ENCODE measurements at places on chromosomes 5 and 9.

DNA sequence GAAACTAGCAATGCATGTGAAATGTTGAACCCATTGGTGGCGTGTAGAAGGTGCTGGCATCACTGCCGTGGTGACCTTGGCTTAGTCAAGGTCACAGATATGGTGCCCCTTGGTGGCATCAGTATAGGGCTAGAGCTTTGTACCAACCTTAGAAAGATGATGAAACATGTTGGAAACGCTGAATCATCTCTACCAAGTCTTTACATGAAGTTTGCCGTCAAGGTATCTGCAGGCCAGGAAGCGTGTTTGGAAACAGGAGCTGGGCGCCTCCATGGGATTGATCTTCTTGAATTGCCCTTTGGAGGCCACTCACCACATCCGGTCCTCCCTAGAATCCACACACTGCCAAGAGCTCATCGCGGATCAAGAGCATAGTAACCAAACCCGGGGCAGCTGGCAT lies 16.9 kb upstream of the BOD1 start:
- no peak for DNase-seq

- DNase-seq = no peak
These were observed 58.8 kb downstream of the MAN2A1 start for GRCh38 chr5:109748546-109748945.

GRCh38 chr5:149366169-149366729 lies 8.4 kb downstream of the PCYOX1L start:
- no peak for DNase-seq

DNA sequence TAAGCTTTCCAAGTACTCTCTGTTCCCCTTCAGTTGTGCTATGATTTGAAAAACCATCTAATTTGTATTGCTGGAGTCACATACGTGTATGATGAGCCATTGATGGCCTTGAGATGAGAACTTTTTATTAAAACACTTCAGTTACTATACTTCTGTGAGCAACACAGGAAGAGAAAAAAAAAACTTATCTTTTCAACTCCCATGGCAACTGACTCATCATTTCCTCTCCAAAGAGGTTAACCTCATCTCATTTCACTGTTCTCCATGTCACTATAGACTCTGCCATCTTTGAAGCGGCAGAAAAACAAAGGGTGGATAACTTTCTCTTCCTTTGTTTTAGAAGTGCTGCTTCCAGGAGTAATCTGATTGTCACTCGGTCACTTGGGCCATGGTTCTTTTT lies 104.3 kb upstream of the PCSK1 start:
- peak; percentile 76 for DNase-seq

GRCh38 chr9:3914416-3914815 lies 385.5 kb downstream of the GLIS3 start:
- DNase-seq = no peak

- DNase-seq = no peak
These were observed 38.4 kb downstream of the HRH2 start for GRCh38 chr5:175696139-175696854.

DNA sequence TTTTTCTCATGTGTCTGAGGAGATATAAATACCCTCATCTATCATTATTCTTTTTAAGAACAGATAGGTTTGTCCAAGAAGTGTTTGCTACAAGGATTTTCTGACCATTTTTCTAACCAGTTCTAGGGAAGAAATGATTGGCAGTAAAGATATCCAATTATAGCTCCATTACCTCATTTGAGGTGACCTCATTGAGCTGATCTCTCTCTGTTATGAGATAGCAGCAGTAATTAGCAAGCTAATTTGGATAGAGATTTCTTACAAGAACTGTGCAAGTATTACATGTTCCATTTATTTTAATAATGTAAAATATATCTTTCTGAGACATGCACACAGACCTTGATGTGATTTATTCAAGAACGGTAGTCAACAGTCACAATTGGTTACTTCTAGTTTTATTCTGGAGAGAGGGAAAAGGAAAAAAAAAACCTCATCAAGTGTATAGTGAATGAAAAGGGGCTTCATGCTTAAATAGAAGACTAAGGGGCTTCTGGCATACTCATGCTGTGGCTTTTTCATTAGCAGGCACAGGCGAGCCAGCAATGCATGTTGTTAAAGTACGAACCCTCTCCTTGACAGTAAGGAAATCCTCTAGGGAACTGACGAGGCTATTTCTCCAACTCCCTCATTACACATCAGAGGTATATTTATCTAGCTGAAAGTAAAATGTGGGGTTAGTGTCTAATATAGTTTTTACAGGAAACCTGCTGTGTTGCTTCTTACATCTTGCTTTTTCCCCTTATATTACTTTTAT lies 127.3 kb downstream of the NUDT12 start:
- DNase-seq = peak; percentile 72

GRCh38 chr9:127968700-127969383 lies 11.9 kb downstream of the EEIG1 start:
- DNase-seq = peak; percentile 82

GRCh38 chr9:112377087-112377486 lies 2.8 kb upstream of the HSDL2 start:
- DNase-seq = no peak

DNA sequence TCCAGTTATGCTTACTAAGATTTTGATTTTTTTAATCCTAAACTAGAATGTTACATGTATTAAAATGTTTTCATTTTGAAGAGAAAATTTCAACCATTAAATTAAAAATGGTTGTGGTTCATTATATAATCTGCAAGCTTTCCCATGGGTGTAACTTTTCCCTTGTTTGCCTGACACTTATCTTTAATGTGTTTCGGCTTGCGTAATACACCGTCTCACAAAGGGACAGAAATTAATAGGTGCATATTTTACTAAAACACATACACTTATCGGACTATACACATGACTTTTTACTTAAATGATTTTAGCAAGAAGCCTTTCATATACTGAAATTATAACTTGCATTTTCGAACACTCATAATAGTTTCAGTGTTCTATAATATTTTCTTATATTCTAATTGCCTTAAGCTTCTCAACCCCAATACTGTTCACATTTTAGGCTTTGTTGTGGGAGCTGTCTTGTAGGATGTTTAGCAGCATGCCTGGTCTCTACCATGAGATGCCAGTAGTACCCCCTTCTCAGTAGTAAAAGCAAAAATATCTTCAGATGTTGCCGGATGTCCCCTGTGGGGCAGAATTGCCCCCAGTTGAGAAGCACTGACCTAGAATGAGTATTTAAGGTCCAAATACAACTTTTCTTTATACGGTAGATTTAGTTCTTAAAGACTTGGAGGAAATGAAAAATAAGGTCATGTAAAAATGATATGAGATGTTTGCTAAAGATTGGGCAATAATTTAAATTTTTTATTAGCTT lies 28.6 kb downstream of the UGCG start:
- no peak for DNase-seq

DNA sequence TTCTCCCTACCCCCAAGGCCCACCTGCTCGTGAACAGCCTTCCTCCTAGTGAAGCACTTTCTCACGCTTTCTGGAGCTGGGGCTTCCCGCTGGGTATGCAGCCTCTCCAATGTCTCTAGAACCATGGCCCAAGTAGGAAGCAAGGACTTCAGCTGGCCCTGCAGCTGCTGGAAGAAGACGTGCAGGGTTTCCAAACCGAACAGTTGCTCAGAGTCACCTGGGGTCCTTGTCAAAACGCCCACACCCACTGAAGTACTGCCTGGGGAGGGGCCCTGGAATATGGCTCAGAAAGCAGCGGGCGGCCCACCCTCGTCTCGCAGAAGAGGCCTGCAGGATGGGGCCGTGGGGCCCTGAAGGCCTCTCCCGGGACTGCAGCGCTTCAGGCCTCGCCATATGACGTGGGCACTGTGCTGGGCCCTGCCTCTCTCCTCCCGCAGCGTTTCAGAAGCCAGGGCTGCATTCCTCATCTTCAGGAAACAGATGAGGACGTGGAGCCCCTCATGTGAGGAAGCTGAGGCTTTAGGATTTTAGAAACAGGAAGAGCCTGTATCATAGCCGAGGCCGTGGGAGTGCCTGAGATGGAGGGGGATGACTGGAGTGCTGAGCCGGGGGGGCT lies 116.0 kb upstream of the LMX1B start:
- DNase-seq = no peak

DNA sequence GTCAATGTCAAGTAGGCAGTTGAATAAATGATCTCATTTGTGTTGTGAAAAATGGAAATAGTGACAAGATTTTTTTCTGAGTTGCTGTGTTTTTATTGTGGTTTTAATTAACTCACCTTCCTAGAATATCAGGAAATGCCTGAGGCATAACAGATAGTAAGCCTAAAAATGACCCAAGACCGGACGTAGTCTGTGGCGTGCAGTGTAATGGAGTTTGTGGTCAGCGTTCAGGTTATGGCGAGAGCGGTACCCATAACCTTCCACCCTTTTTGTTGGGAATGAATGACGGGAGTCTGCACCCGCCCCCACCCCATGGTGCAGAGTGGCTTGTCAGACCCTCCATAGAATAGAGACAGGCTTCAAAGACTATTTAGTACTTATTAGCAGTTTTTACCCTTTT lies 119.3 kb downstream of the GALNT10 start:
- DNase-seq = no peak

DNA sequence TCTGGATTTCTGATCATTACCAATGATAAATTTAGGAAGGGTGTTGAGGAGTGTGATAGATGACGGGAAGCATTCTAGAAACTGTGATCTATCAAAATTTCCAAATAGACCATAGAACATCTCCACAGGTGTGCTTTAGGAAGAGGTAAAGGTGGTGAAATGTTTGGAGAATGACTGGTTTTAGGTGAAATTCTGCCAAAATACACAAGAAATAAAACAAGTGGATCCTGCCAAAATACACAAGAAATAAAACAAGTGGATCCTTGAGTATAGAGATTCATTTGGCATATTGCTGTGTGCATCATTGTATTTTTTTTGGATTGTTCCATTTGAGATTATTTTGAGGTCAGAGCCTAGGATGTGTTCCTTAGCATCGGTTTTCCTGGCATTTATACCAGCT lies 88.3 kb upstream of the CTNND2 start:
- DNase-seq = no peak

GRCh38 chr9:131469951-131470350 lies 32.8 kb upstream of the POMT1 start:
- no peak for DNase-seq

DNA sequence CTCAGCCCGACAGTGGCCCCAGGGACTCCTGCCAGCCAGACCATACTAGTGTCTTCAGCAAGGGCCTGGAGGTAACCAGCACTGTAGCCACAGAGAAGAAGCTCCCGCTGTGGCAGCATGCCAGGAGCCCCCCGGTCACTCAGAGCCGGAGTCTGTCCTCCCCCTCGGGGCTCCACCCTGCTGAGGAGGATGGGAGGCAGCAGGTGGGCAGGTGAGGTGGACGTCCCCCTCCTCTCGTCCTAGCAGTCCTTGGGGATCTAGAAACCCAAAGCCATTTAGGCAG lies 28.0 kb upstream of the LRRC14B start:
- no peak for DNase-seq

Measured in skeletal muscle cell (primary cell).